ENCODE measurements at places on chromosomes 2 and 18.

- peak; percentile 52 for DNase-seq
Observed at GRCh38 chr2:29000481-29000880, 19.4 kb downstream of the TOGARAM2 start.

GRCh38 chr18:56649996-56650395 is 1.2 kb upstream of the WDR7 start:
- DNase-seq, result no peak

GRCh38 chr18:12891561-12891960 is 7.5 kb upstream of the PTPN2 start:
- no peak for DNase-seq

- DNase-seq, result no peak
Observed at GRCh38 chr2:201969938-201970785, 63.5 kb upstream of the FZD7 start.

DNA sequence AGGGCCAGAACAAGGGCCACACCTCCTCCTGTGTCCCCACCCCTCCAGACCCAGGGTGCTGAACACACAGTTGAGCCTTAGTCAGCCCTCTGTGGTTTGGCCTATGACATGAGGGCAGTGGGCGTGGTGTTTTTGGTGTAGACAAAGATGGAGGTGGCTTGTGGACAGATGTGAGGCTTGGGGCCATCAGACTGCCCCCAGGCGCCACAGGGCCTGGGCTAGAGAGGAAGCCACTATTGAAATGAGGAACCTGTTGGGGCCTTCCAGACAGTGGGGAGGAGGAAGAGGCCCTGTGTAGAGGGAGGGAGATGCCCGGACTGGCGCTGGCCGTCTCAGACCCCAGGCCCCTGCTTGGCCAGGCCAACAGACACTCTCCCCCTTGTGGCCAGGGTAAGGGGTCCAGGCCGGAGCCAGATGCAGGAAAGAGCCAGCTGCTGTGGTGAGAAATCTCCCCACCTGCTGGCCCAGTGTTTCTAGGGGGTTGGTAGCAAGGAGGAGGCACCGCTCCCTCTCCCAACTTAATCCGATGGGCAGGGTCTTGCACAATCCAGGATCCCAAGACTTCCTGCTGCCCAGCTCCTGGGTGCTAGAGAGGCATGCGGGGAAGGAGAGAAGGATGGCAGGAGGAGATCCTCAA is 53.8 kb downstream of the SMAD7 start:
- DNase-seq, result peak; percentile 87

DNA sequence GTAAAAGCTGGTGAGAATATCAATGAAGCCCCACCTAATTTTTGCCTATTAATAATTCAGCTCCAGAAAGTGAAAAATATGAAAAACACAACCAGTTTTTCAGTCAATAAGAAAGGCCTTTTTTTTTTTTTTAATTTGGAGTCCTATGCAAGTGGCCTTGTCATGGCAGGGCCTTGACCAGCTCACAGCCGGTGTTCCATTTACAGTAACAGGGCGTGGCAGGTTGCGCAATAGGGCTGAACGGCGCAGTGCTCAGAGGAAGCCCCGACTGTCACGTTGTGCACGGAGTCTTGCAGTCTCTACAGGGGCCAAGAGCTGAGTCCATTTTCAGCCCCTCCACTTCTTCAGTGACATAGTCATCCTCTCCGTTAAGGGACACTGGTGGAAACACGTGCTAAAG is 184.1 kb upstream of the FN1 start:
- DNase-seq, result peak; percentile 53

DNA sequence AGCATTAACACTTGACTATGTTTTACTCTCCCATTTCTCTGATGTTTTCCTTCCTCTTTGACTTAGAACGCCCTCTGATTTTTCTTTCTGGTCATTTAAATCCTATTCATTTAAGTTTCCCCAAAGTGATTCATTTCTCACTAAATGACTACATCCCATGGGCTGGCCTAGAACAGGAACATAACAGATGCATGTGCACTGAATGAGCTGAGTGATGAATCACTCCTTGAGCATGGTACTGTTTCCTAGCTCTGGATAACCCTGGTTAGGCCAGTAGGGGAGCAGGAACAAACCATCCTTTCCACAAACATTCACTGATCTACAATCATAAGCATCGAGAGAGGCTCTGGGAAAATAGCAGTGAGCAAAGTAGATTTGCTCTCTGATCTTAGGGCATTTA is 221.9 kb upstream of the SETBP1 start:
- DNase-seq, result no peak

GRCh38 chr2:71669058-71669456 is 215.7 kb downstream of the DYSF start:
- no peak for DNase-seq

GRCh38 chr18:3675994-3676393 is 226.0 kb downstream of the TGIF1 start:
- DNase-seq, result no peak

- no peak for DNase-seq
Observed at GRCh38 chr2:71303849-71304248, 27.7 kb upstream of the ZNF638 start.

DNA sequence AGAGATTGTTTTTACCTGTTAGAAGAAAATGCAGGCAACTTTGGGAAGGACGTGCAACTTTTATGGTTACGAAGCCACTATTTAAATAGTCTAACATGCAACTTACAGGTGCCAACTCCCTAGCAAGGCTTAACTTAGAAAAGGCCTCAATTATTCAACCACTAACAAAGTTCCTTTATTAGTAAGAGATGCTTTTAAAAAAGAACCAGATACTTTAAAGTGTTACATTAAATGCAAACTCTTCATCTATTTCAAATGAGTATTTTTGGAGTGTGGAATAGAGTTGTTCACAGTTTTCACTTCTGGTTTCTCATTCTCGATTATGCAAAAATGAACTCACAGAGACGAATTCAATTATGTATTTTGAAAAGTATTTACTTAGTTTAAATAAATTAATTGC is 51.7 kb downstream of the PELI1 start:
- DNase-seq, result no peak

- DNase-seq, result no peak
Observed at GRCh38 chr2:105928086-105928485, 183.4 kb downstream of the NCK2 start.

GRCh38 chr2:1681017-1681318 is 63.3 kb downstream of the PXDN start:
- no peak for DNase-seq

DNA sequence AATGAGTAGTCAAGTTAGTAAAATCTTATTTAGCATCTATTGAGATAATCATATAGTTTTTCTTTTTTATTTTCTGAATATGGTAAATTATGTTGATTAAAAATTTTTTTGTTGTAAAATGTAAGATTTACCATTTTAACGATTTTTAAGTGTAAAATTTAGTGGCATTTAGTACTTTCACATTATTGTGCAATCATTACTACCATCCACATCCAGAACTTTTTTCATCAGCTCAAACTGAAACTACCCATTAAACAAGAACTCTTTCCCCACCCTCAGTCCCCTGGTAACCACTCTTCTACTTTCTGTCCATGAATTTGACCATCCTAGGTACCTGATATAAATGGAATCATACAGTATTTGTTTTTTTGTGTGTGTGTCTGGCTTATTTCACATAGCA is 11.1 kb downstream of the RAB3GAP1 start:
- no peak for DNase-seq

DNA sequence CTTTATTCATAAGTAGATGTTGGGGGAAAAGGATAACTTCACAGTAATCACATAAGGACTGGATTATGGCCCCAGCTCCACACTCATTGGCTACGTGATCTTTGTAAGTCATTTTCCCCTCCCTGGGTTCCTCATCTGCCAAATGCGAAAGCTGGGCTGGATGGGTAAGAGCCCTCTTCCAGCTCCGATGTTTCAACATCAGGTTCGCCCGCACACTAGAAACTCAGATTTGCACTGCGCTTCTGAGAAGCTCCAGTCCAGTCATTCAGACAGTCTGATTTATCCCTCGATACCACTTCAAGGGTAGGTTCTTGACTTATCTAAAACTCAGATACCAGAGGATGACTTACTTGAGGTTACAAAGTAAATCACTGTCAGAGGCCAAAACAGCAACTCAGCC is 31.0 kb upstream of the RMDN2 start:
- DNase-seq, result no peak

- peak; percentile 34 for DNase-seq
Observed at GRCh38 chr2:118046634-118047210, 32.9 kb upstream of the CCDC93 start.

- no peak for DNase-seq
Observed at GRCh38 chr2:224586127-224586695, 1.0 kb upstream of the CUL3 start.

DNA sequence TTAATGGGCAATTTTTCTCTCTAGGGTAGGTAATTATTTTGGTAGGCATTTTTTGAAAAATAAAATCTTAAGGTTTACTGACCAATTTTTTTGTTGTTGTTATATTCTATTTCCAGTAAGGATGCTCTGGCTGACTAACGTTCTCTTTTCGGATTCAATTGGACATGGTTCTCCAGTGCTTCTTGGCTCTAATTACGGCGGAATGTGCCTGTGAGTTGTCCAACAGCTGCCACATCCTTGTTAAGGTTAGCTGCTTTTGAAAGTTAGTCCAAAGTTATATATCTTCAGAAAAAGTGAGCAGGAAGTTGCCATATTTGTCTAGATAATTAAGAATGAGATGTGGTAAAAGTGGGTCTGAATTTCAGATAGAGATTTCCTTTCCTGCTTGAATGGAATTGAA is 45.8 kb upstream of the SMIM21 start:
- DNase-seq, result no peak

DNA sequence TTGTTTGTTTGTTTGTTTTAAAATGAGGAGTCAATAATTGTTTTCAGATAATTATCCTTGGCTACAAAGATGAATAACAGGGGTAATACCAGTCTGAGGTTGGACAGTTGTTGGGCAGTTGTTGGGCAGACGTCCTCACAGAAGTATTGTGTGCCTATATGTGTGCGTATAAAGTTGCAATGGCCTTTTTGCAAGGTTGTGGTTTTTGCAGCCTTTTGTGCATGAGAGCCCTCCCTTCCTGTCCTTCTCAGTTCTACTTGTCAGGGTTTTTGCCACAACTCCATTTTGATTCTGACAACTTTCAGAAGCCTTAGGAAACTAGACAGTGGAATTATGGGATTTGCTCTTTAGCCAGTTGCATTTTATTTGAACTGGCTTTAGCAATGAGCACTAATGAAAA is 6.0 kb upstream of the STK39 start:
- no peak for DNase-seq

- peak; percentile 36 for DNase-seq
Observed at GRCh38 chr2:236545248-236545658, 24.4 kb upstream of the ACKR3 start.

GRCh38 chr18:6601241-6601640 is 128.3 kb upstream of the ARHGAP28 start:
- no peak for DNase-seq

GRCh38 chr18:79471046-79471445 is 75.3 kb downstream of the NFATC1 start:
- no peak for DNase-seq

DNA sequence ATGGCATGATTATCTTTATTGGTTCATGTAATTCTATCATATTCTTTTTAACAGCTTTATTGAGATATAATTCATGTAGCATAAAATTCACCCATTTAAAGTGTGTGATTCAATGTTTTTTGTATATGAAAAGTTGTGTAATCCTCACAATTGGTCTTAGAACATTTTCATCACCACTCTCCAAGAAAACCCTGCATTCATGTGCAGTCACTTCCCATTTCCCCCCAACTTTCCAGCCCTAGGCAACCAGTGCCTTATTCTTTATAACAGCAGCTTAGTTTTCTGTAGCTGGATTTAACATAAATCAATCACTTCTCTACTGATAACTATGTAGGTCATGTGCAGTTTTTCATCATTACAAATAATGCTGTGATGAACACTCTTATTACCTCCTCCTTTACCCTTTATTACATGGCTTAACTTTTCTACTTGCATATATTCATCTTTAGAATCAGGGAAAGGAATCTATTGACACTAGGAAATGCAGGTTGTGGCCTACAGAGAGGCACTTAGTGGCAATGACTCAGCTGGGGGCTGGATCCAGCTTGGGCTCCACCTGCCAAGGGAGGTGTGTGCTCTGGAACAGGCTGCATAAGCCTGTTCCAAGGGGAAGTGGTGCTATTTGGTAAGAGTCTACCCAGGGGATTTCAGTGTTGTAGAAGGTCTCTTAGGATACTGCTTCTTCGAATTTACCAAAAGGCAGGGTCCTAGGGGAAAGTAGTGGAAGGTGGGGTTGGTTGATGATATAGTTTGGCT is 89.1 kb downstream of the ETAA1 start:
- DNase-seq, result no peak

DNA sequence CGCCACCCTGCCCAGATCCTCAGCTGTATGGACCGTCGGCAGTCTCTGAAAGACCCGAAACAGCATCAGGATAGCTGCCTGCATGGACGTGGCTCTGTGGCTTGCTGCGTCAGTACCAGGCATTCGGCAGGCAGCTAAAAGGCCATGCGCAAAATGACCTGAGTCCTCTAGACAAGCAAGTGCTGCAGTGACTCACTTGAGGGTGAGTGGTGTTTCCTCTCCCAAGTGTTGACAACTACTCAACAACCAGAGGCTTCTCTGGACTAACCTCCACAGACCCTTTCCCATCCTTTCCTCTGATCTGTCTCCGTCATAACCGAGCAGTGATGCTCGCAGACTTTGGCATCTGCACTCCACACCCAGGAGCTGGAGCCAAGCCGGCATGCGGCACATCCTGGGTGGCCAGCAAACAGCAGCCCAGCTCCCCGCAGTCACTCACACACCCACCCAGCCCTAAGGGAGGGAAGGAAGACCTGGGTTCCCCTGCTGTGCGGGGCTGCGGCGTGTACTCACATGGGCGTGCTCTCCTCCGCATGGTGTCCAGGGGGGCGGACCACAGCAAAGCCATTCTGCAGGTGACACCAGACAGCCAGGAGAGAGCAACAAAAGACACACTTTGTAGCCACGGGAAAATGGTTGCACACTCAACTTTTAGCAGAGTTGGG is 239.3 kb downstream of the TWIST2 start:
- DNase-seq, result no peak

DNA sequence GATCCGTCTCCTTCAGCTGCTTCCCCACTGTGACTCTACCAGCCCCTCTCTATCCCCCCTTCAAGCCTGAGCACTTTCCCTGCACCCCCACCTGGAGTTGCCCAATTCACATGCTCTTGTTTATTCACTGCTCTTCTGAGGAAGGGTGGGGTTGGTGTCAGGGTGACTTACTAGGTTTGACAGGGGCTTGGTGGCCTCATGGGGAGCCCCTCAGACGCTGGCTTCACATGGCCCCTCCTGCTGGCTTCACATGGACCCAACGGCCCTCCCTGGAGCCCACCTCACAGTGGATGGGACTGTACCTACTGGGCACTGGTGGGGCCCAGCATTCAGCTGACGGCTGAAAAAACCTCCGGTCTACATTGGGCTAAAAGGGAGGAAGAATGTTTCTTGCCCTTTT is 16.7 kb upstream of the MRPL33 start:
- no peak for DNase-seq

DNA sequence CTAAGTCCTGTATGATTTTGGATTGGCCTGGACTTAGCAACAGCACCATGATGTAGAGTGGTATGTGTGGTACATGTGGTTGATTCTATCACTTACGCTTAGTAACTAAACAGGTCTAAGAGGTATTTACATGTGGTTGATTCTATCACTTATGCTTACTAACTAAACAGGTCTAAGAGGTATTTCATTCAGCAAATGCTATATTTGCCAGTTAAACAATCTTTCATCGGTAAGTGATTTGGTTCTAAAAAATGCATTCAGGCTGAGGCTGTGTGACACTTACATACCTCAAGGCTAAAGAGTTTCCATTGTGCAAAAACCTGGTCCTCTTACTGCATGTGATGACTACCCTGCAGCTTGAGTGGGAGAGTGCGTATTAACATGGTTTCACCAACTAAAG is 13.1 kb downstream of the EIF4E2 start:
- DNase-seq, result no peak

- DNase-seq, result no peak
Observed at GRCh38 chr2:98818164-98818563, 87.2 kb upstream of the MGAT4A start.
